ENCODE measurements at places on chromosomes 11 and 22.

DNA sequence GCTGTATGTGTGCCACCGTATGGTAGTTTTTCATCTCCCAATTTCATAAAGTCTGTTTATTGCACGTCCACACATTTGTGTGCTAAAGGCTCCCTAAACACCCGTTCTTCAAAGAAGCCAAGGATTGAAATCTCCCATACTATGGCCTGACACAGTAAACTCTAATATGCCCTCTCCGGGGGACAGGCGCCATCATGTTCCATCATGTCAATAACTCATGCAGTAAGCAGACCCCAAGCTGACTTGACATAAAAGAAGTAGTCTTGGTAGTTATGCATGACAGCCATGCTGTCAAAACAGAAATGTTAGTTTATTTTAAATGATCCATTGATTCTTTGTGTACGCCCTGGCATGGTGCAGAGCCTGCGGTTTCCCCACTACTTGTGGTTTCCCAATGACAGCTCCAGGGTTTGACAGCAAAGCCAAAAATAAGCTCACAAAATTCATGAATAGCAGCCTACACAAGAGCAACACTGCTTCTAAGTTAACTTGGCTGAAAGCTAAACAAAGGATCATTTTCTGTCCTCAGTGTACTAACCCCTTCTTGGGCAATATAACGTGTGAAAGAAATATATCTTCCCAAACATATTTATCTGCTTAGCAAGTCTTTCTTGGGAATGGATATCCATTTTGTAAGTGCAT lies 56.5 kb upstream of the CABP7 start:
- DNase-seq: no peak

DNA sequence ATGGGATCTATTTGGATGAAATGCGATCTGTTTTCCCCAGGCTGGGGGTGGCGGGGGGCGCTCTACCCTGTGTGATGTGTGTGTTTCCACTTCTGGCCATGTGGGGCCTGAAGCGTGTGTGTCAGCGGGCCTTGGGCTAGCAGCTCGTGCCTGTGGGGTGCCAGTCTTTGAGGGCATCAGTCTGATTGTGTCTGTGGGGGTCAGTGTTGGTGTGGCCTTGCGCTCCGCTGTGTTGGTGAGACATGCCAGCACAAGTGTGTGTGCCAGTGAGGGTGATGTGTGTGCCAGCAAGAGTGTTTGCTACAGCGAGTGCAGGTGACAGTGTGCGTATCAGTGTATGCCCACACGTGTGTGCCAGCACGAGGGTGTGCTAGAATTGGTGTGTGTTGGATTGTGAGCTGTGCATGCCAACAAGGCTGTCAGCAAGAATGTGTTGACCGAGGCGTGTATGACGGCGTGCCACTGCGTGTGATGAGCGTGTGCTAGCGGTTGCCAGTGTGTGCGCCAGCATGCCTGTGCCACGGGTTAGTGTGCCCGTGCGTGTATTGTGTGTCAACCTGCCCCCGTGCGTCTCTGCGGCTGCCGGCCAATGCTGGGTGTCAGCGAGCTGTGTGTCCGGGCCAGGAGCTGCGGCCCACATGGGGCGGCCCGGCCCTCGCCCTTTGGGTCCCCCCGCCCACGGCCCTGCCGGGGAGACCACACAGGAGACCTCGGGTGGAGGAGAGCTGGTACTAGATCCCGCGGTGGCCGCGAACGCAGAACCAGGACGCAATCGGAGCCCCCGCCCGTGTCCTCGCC lies 519 bp downstream of the ARRB1 start:
- DNase-seq: peak; percentile 73

DNA sequence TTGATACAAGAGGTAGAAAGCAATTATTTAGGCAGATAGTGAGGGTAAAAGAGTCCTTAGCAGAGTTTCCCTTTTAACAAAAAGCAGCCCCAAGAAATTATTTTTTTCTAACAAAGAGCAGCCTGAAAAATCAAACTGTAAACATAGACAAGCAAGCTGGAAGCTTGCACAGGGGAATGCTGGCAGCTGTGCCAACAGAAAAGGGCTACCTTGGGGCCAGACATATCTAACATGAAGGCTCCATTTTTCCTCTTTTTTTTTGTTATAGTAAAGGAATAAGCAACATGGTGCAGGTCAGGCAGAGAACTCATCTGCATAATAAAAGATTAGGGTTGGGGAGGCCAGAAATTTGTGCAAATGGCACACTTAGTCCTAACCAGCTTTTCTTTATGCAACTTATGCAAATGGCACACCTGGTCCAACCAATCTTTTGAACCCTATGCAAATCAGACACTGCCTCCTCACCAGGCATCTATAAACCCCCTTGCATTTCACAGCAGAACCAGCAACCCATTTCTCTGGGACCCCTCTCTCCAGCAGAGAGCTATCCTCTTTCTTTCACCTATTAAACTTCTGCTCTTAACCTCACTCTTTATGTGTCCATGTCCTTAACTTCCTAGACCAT lies 41.8 kb downstream of the PDGFD start:
- no peak for DNase-seq

GRCh38 chr22:49394116-49394785 lies 433.4 kb downstream of the BRD1 start:
- DNase-seq: no peak

DNA sequence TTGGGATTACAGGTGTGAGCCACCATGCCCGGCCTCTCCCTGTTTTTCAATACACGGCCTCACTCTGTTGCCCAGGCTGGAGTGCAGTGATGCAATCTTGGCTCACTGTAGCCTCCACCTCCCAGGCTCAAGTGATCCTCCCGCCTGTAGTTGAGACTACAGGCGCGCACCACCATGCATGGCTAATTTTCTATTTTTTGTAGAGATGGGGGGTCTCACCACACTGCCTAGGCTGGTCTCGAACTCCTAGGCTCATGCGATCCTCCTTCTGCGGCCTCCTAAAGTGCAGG lies 11.5 kb downstream of the GATD1 start:
- DNase-seq: no peak

DNA sequence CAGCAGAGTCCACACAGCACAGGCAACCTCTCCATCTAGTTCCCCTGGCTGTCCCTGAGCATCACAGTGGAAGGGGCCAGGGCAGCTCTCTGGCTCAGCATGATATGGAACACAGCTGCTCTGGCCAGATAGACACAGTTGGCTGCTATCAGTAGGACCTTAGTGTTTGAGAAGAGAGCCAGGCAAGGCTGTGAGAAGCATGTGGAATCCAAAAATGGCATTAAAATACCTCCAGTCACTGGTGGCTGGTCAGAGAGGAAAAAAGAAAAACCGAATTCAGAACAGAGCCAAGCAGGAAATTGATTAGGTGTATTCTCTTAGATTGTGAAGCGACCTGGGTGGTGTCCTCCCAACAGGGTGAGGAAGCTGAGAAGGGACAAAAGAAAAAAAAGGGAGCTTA lies 27.9 kb downstream of the SERPINH1 start:
- no peak for DNase-seq

GRCh38 chr11:121927097-121927785 lies 188.8 kb downstream of the BLID start:
- no peak for DNase-seq
